ENCODE measurements at places on chromosomes 4 and X.

- DNase-seq, result no peak
These were observed 11.6 kb upstream of the ODAM start for GRCh38 chr4:70183940-70184246.

GRCh38 chr4:20109391-20109790 is 142.3 kb upstream of the SLIT2 start:
- no peak for DNase-seq

DNA sequence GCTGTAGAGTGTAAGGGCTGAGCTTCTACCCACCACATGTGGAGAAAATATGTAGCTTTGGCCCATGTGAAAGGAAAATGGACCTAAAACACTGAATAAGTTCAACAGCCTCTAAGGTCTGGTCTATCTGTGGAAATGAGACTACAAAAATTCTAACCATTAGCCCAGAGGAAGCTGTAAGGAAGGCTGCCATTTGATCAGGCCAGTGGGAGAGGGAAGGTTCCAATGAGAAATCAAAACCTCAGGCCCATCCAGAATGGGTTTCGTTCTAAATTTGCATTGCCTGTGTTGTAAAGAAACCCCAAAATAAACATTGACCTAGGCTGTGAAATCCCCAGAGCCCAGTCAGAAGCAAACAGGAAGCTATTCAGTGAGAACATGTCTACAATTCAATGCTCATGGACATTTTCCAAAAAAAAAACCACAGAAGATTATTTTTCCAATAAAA is 320.4 kb upstream of the SLC7A11 start:
- DNase-seq, result no peak

GRCh38 chr4:76690906-76691275 is 207.1 kb downstream of the SOWAHB start:
- DNase-seq, result no peak

DNA sequence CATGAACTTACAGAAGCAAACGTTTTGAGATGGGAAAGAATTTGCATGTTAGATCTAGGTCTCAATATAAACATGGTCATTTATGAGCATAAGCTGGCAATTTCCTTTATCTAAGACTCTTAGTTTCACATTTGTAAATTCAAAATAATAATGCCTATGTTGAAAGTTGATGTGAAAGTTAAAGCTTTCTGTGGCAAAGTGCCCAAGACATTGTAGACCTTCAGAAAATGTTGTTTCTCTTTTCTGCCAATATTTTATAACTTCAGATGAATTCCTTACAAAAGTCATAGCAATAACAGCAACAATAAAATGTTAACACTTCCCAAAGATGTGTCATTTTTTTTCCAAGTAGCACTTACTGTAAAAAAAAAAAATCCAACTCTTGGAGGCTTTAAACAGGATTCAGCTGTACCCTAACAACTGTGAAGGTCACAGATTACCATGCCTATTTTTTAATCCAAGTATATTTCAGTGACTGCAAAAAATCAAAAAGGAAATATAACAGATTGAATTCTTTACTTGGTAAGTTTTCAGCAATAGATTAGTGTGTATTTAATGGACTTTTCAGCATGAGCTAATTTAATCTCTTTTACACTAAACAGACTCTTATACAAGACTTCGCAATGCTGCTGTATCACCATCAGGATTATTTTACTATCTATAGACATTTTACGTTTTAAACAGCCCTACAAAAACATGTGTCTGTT is 206.5 kb upstream of the PDE5A start:
- no peak for DNase-seq
